ENCODE measurements at places on chromosomes 11 and 22.

DNA sequence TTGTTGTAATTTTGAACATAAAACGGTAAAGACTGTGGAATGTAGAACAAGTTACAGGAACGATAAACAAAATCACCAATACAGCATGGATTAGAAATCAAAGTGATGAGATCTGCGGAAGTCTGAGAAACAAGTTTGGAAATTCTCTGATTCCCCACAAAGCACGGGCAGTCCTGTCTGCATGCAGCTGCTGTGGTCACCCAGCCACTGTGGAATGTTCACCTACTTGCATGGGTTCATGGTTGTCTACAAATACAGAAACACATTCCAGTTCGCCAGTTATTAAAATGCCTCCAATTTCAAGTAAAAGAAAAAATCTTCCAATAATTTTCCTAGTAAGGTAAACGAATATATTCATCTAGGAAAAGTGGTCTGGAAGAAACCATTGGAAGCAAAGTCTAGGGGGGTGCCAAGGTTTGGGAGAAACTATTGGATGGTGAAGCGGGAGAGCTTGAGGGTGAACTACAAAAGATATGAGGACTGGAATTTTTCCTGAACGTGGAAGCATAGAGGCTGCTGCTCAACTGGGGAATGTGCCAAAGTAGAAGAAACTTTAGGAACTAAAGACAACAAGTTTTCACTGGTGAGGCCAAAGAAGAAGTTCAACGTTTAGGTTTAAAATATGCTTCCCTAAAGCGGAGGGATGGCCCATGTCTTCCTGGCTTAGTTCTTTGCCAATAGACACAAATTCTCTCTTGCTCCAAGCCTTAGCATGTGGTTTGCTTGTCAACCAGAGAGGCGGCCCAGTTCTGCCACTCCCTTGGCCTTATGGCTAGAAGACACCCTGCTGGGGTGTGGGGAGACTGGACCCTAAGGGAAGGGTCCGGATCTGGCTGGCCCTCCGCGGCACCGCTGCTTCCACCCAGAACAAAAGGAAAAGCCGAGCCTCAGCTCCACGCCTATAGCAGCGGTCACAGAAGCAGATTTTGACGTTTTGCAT lies 70.2 kb downstream of the CTTN start:
- DNase-seq: no peak

- no peak for DNase-seq
Measured at GRCh38 chr11:12331239-12331874, 46.0 kb upstream of the PARVA start.

DNA sequence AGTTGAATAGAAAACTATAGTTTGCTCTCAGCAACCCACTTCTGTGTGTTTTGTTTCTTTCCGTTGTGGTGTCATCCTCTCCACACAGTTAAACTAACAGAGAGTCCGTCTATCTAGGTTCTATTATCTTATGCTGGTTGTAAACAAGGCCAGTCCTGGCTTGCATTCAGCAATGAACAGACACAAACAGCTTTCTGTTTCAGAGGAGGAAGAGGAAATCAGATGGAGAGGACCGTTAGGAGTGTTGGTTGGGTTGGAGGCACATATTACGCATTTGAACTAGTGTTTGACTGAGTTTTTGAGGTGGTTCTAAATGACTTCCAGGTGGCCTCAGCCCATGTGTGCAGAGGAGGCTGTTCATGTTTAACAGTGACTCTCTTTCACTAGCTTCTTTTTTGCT lies 129.5 kb upstream of the SORL1-AS1 start:
- DNase-seq: no peak

DNA sequence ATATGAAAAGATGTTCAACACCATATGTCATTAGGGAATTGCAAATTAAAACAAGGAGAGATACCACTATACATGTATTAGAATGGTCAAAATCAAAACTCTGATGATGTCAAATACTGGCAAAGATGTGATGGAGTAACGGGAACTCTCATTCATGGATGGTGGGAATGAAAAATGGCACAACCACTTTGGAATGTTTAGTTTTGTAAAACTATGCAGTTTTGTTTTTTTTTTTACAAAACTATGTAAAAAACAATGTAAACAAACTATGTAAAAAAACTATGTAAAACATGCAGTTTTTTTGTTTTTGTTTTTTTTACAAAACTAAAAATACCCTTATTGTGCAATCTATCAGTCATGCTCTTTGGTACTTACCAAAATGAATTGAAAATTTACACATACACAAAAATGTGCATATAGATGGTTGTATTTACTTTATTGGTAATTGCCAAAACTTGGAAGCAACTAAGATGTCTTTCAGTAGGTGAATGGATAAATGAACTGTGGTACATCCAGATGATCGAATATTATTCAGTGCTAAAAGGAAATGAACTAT lies 5.0 kb upstream of the USP47 start:
- DNase-seq: no peak

DNA sequence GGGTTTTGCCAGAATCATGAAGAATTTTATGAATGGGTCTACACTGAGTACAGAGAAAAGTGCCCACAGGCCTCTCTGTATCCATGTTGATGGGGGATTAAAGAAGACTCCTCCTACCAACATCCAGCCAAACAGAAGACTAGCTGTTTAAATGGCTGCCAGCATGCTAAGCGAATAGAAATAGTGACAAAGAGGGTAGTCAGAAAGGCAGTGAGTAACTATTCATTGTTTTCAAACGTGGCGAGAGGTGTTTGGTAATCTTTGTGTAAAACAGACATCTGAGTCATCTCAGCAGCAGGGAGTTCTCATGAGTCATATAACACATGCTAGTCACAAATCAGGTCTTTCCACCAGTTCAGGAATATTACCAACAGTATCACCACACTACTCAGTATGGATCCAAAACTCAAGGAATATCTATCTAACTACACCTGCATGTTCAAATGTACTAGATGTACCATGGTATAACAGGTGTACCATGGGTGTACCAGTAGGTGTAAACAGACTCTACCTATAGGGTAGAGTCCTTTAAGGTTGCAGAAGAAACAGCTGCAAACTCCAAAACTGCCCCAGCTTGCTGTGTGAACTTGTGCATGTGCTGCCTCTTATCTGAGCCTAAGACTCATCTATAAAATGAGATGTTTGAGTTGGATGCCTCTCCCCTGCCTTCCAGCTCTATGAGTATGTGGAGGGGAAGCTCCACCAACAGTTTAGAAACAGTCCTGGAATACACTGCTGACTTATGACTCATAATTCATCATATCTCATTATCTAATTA lies 82.0 kb downstream of the SLC1A2 start:
- DNase-seq: no peak

DNA sequence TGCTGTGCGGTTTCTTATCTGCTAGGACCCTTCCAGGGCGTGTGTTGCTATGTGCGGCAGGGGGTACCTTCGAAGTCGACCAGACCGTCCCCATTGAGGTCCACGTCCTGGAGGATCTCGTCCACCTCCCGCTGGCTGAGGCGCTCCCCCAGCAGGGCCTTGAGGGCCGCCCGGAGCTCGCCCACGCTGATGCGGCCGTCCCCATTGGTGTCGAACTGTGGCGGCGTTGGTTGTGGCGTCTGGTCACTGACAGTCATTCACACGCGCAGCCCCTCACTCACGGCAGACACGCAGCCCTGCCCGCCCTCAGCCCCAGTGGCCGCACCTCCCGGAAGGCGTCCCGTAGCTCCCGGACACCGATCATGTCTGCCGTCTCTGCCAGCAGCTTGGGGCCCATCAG lies 3.5 kb downstream of the CABP2 start:
- DNase-seq: no peak

DNA sequence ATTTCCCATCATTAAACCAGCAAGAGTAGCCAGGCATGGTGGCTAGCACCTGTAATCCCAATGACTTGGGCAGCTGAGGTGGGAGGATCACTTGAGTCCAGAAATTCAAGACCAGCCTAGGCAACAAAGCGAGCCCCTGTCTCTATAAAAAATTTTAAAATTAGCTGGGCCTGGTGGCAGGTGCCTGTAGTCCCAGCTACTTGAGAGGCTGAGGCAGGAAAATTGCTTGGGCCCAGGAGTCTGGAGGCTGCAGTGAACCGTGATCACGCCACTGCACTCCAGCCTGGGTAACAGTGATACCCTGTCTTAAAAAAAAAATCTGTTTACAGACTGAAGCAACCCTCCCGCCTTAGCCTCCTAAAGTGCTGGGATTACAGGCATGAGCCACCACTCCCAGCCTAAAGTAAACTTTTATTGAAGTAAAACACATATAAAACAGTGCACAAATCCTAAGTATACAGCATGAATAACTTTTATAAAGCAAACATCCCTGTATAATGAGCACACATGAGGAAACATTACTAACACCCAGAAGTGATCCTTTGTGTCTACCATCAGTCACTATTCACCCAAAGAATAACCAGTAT lies 12.6 kb downstream of the UCP3 start:
- DNase-seq: no peak

- DNase-seq: no peak
Measured at GRCh38 chr11:44453871-44454270, 111.6 kb upstream of the CD82 start.

DNA sequence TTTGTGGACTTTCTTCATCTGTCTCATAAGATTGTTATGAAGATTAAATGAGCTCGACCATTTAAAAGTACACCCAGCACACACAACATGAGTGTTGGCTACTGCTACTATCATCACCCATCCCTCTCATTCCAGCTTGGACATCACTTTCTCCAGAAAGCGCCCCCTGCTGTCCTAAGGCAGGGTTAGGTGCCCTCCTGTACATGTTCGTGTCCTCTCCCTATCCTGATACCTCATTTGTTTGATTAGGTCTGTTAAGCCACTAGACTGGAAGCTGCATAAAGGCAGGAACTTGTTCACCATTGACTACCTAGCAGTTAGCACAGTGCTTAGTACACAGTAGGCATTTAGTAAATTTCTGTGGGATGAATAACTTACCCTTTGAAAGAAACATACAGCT lies 85.5 kb downstream of the ENTHD1 start:
- no peak for DNase-seq

GRCh38 chr11:74683279-74683871 lies 47.9 kb downstream of the CHRDL2 start:
- no peak for DNase-seq

- no peak for DNase-seq
Measured at GRCh38 chr11:36598051-36598450, at the start of gene RAG2. Gene RAG2 (minus strand): TSS chr11:36598236. CDS start chr11:36594168, 4,068 bp downstream.

GRCh38 chr11:80959751-80960150 lies 1518.9 kb upstream of the TENM4 start:
- no peak for DNase-seq

GRCh38 chr22:42792909-42793847 lies 63.9 kb downstream of the ARFGAP3 start:
- DNase-seq: no peak

DNA sequence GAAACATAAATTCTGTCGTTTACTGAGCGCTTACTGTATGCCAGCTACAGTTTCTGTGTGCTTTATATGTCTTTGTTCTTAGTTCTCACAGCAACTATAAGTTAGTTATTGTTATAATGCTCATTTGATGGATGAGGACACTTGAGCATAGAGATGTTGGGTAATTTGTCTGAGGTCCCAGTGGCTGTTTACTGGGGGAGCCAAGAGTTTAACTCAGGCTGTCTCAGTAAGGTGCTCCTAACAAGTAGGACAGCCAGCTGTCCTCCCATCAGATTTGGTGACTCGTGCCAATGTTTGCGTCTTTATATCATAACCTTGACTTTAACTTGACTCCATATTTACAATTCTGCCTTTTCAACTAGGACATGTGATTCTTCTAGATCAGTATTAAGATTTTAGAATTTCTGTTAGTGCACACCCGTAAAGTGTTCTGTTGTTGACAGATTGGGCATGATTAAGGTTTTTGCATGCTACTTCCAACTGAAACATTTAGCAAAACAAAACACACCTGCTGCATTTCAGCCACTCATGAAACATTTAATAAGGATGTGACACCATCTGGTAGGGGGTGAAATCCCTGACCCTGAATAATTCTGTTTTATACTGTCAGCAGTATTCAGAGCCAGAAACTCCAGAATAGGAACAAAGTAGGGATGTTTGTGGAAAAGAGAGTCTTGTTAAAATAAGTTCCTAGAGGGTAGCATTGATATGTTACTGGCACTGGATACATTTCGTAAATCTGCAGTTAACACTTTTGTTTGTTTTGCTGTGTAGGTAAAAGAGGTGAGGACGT lies 1.9 kb downstream of the REXO2 start:
- DNase-seq: no peak

GRCh38 chr22:17781319-17782031 lies 7.2 kb upstream of the BID start:
- no peak for DNase-seq

GRCh38 chr22:32969502-32969901 lies 88.7 kb downstream of the SYN3 start:
- DNase-seq: no peak

- DNase-seq: no peak
Measured at GRCh38 chr11:112785149-112785548, 176.1 kb upstream of the NCAM1 start.

GRCh38 chr11:17630936-17631335 lies 83.9 kb downstream of the OTOG start:
- DNase-seq: no peak

- no peak for DNase-seq
Measured at GRCh38 chr11:42768576-42768975, 543.2 kb upstream of the API5 start.

- no peak for DNase-seq
Measured at GRCh38 chr22:30870451-30871345, 97.9 kb downstream of the MORC2 start.

- peak; percentile 78 for DNase-seq
Measured at GRCh38 chr22:32474635-32475467, at the start of gene FBXO7. Gene FBXO7 (plus strand): TSS chr22:32474811. CDS start chr22:32475003, 192 bp downstream.

DNA sequence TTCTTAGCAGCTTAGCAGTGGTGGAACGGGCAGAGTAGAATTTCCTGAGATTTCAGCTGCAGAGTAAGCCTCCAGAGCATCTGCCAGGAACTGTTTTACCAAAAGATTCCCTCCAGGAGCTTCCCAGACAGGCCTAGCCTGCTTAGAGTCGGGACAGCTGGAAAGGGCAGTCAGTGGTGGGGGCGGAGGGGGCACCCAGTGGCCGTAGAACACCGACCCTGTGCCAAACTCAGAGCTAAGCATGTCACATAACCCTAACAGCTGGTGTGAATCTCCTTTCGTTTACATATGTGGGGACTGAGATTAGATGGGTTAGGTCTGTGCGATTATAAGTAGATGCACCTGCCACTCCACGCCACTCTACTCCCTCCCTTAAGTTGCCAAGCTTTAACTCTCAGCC lies 80.0 kb upstream of the CRTAM start:
- no peak for DNase-seq

DNA sequence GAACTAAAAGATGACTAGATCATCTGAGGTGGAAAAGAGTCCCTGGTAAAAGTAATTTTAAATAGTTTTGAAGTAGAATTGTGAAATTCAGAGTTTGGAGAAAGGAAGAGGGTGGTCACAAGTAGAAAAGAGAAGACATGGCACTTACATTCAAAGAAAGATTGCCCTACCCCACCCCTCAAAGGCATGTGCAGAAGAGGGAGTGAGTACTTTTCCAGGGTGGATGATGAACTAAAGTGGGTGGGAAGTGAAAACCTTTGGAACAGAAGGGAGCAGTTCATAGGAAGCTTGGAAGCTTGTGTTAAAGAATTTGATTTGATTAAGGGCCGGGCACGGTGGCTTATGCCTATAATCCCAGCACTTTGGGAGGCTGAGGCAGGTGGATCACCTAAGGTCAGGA lies 23.6 kb downstream of the SREBF2 start:
- no peak for DNase-seq

- DNase-seq: no peak
Measured at GRCh38 chr11:31720671-31721365, 90.3 kb downstream of the PAX6 start.

All from GM12891 (cell line).